Spinal cord (tissue), 10 donors: ENCODE measurements at places on chromosomes 7 and 10.

DNA sequence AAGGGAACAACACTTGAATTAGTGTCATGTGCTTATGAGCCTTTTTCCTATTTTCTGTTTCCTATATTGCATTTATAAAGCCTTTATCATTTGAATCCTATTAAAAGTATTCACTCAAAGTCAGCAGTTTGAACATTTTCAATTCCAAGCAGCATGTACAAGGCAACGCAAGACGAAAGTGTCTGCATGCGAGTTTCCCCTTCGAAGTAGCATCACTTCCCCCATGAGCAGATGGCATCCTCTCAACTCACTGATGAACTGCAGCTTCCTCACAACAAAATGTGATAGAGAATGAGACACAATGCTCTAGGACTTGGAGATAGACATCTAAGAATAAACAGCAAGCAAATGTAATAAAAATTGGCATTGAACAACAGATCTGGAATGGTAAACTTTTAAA is 270.7 kb downstream of the PRPF18 start:
- H3K27me3 ChIP-seq: no peaks in the 10 kb centered on the region
- H3K4me1 ChIP-seq: peaks cover 10% of the 10 kb centered on the region
- no peaks in the 10 kb centered on the region for H3K36me3 ChIP-seq
- no peak overlapping the region for H3K4me3 ChIP-seq

DNA sequence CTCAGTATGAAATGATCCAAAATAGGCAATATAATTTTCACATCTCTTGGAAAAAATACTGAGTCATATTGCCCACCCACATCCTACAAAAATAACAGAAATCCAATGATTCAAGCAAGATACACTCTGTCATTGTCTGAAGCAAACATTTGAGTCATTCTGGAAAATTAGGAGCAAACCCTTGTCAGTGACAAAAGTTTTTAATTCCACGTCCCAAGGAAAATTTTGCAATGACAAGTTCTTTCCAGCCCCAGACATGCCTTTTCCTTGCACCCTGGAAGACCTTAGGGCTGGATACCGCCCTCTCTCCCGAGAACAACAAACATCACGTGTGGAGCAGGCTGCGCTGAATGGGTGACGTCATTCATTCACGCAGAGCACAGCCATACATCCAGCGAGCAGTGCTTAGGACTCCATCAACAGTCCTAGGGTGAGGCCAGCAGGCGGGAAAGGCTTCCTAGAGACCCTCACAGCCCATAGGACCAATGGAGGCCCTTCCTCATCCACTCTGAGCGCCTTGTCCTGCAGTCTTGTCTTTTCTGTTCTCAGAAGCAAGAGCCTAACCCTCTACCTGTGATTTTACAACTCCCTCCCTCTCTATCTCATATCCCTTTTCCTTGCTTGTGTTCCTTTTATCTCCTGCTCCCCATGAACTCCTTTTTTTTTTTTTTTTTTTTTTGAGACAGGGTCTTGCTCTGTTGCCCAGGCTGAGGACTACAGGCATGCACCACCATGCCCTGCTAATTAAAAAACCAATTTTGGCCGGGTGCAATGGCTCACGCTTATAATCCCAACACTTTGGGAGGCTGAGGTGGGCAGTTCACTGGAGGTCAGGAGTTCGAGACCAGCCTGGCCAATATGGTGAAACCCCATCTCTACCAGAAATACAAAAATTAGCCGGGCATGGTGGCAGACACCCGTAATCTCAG is 23.5 kb upstream of the KDM7A start:
- H3K4me1 ChIP-seq: no peaks in the 10 kb centered on the region
- no peaks in the 10 kb centered on the region for H3K36me3 ChIP-seq
- H3K27me3 ChIP-seq: no peaks in the 10 kb centered on the region
- DNase-seq: peak; percentile 39

DNA sequence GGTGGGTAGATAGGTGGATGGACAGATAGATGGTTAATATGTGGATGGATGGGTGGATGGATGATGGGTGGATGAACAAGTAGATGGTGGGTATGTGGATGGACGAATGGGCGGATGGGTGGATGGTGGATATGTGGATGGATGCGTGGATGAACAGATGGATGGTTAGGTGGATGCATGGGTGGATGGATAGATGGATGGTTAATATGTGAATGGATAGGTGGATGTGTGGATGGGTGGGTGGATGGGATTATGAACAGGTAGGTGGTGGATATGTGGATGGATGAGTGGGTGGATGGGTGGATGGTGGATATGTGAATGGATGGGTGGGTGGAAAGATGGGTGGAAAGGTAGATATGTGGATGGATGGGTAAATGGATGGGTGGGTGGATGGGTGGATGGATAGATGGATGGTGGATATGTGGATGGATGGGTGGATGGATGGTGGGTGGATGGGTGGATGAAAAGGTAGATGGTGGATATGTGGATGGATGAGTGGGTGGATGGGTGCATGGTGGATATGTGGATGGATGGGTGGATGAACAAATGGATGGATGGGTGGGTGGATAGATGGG is 14.8 kb downstream of the KNDC1 start:
- peaks cover 35% of the 10 kb centered on the region for H3K36me3 ChIP-seq
- H3K4me1 ChIP-seq: peaks cover under 1% of the 10 kb centered on the region
- no peak overlapping the region for H3K4me3 ChIP-seq
- H3K27me3 ChIP-seq: no peaks in the 10 kb centered on the region

- no peak overlapping the region for H3K27ac ChIP-seq
- peaks cover 25% of the 10 kb centered on the region for H3K36me3 ChIP-seq
- H3K4me3 ChIP-seq: no peak overlapping the region
- no peaks in the 10 kb centered on the region for H3K27me3 ChIP-seq
Observed at GRCh38 chr10:101668566-101668965, 26.4 kb downstream of the FBXW4 start.

DNA sequence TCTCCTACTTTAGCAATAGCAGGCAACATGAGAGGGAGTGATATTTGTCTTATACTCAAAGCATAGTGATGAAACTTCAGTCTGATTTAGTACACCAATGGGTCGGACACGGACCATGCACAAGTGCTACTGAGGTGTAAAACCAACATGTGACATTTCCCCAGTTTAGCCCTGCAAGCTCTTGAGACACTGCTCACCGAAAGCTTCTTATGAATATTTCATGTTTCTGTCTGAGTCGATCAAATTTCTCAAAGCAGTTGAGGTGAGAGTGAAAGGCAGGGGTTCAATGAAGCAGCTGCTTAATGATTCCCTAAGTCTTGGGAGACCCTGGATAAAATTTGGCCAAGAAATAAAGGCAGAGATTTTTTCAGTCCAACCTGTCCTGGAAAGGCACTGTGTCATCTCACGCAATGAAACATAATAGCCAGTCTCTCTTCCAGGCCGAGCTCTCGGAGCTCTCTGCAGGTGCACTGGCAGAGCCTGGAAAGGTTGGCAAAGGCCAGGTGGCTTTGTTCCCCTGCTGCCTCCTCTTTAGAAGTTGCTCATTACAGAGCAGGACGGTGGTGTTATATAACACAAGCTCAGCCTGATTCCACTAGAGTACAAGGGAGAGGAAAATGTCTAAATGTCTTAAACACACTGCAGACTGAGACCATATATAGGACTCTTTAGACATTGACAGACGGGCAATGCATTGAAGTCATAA is 33.9 kb upstream of the XPNPEP1 start:
- no peaks in the 10 kb centered on the region for H3K27me3 ChIP-seq
- DNase-seq: no peak
- H3K27ac ChIP-seq: peak overlapping the region; percentile 52
- H3K36me3 ChIP-seq: no peaks in the 10 kb centered on the region
- H3K4me1 ChIP-seq: no peaks in the 10 kb centered on the region

- DNase-seq: no peak
- no peak overlapping the region for H3K4me3 ChIP-seq
- H3K36me3 ChIP-seq: no peaks in the 10 kb centered on the region
- no peaks in the 10 kb centered on the region for H3K27me3 ChIP-seq
- peak overlapping the region; percentile 50 for H3K27ac ChIP-seq
Observed at GRCh38 chr10:122186816-122187810, 84.0 kb upstream of the BTBD16 start.

- no peak for DNase-seq
- H3K4me3 ChIP-seq: no peak overlapping the region
- H3K36me3 ChIP-seq: peaks cover 2% of the 10 kb centered on the region
Observed at GRCh38 chr7:130894146-130894908, 160.3 kb upstream of the KLF14 start.

DNA sequence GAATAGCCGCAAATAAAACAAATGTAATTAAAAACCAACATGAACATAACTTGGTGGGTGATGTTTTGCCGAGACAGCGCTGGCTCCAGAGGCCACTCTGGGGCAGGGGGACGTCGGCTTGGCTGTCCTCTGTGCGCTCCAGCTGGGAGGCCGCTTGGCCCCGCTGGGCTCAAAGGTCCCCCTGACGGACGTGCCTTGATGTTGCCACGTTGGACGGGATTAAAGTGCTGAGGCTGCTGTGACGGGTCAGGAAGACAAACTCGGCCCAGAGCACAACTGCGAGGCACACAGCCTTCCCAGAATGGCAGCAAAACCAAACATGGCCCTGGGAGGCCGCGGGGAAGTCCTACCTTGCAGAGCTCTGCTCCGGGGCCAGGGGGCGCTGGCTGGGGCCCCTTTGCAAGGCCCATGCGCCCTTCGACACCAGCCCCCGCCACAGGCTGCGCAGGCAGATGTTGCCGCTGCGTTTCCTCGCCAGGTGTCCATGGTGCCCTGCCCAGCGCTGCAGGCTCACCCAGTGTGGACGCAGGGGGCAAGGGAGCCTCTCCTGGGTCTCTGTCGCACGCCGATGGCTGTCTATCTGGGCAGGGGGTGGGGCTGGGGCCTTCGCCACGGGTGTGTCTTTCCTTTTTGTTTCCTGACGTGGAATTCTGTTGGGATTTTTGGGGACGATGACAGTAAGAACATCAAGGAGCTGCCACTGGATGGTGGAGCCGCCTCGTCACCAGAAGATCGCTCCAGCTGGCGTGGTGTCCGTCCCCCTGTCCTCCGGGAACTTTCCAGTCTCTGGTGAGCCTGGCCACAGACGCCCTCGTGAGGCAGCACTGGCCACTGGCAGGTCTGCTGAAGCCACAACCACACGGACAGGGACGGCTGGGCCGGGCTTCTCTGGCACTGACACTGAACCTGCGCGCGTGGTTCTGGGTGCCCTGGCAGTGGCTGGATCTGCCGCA is 99.6 kb upstream of the DIP2C start:
- H3K36me3 ChIP-seq: peaks cover 9% of the 10 kb centered on the region
- peaks cover 34% of the 10 kb centered on the region for H3K4me1 ChIP-seq
- peak; percentile 61 for DNase-seq
- H3K27me3 ChIP-seq: peaks cover 5% of the 10 kb centered on the region
- H3K27ac ChIP-seq: no peak overlapping the region

DNA sequence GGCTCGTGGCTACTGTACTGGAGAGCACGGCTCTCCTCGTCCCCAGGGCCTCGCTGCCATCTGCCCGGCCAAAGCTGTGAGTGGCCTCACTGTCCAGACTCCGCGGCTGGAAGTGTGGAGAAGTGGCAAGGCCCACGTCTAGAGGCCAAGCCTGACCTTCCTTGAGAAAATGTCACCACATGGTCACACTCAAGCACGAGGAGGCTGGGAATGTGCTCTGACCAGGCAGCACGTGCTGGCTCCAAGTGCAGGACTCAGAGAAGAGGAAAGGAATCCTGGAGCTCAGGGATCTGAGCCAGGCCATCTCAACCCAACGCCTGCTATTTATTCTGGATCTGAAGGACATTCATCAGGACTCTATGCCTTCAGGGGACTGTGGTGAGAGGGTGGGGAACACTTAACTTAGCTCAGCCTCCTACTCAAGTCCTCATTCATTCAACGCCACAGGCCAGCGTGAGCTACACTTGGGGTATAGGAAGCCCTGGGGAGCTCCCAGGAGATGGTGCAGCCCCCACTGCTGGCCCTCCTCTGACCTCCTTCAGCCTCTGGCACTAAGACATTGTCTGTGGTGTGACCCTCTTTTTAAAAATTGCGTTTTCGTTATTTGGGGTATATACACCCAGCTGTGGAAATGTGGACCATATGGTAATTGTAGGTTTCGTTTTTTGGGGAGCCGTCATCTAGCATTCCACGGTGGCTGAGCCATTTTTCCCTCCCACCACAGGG is 29.0 kb downstream of the EN2 start:
- no peak overlapping the region for H3K27ac ChIP-seq
- no peak for DNase-seq
- no peak overlapping the region for H3K4me3 ChIP-seq
- H3K36me3 ChIP-seq: no peaks in the 10 kb centered on the region
- H3K27me3 ChIP-seq: peaks cover 30% of the 10 kb centered on the region

- H3K4me3 ChIP-seq: no peak overlapping the region
- DNase-seq: peak; percentile 50
- H3K27ac ChIP-seq: no peak overlapping the region
- peaks cover 19% of the 10 kb centered on the region for H3K4me1 ChIP-seq
Observed at GRCh38 chr10:46516660-46517416, 39.6 kb downstream of the GPRIN2 start.
